ENCODE measurements at places on chromosomes 2 and 18.

DNA sequence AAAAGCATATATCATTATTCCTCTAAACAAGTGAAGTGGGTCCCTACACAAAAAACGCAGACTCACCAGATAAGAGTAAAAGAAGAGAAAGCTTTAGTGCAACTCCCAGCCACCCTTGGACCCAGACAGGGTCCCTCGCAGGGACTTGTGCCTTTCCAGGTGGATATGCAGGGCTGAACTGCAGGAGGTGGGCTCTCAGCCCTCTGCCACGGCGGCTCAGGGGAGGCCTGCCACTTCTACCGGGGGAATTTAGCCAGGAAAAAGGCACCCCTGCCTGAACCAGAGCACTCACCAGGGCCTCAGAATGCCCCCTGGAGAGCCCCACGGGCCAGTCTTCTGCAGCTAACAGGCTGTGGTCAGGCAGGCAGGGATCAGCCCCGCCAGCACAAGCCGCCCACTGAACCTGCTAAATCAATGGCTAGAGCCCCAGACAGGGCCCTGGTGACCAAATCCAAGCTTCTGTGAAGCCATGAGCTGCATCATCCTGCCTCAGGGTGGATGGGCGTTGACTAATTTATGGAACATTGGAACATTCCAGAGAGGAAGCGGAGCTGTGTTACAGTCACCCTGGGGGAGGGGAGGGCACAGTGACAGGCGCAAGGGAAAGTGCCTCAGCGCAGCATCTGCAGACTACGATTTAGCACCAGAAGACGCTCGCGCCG lies 209.3 kb downstream of the EIPR1 start:
- DNase-seq = no peak

- no peak for DNase-seq
Observed at GRCh38 chr2:234632527-234633391, 135.9 kb upstream of the ARL4C start.

DNA sequence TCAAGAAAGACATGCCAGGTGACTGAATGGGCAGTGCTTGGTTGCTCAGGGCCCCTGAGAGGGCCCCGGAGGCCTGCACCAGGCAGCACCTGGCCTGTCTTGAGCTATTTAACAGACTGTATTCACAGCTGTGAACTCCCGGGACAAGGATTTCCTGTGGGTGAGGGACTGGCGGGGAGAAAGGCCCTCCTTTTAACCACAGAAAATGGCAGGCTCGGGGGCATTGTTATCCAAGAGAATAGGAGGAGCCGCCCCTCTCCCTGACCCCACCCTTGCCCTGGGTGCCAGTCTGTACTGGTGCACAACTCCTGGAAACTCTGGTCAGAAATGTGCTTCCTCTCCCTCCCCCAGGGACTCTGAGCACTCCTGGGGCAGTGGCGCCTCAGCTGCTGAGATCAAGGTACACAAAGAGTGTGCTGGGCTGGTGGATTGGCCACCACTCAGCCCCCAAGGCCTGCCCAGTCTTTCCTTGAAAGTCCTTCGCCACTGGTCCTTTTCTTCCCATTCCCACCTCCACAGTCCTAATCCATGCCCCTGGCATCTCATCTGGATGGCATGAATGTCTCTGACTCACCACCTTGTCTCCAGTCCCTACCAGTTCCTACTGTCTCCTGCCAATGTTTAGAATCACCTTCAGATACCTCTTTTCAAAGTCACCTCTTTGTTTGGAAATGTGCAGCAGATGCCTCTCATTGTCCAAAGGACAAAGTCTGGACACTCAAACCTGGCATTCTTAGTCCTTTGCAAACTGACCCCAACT lies 19.6 kb upstream of the EPAS1 start:
- DNase-seq = no peak

- no peak for DNase-seq
Observed at GRCh38 chr2:224890372-224890771, 151.9 kb downstream of the DOCK10 start.

GRCh38 chr2:226048611-226049010 lies 649.1 kb downstream of the NYAP2 start:
- no peak for DNase-seq

- DNase-seq = no peak
Observed at GRCh38 chr18:10006311-10006893, 92.6 kb downstream of the VAPA start.

- peak; percentile 57 for DNase-seq
Observed at GRCh38 chr2:206584323-206585116, 57.8 kb upstream of the FAM237A start.

- DNase-seq = no peak
Observed at GRCh38 chr2:212117926-212118325, 420.7 kb downstream of the ERBB4 start.

GRCh38 chr2:28748941-28749340 lies 2.7 kb upstream of the PPP1CB start:
- no peak for DNase-seq

- peak; percentile 78 for DNase-seq
Observed at GRCh38 chr2:102736410-102737409, 25.1 kb upstream of the TMEM182 start.

GRCh38 chr2:119212139-119212800 lies 11.4 kb upstream of the STEAP3 start:
- DNase-seq = peak; percentile 22

GRCh38 chr2:1538663-1539062 lies 125.4 kb downstream of the TPO start:
- DNase-seq = no peak

- DNase-seq = no peak
Observed at GRCh38 chr2:237427769-237428506, 14.0 kb upstream of the COL6A3 start.

DNA sequence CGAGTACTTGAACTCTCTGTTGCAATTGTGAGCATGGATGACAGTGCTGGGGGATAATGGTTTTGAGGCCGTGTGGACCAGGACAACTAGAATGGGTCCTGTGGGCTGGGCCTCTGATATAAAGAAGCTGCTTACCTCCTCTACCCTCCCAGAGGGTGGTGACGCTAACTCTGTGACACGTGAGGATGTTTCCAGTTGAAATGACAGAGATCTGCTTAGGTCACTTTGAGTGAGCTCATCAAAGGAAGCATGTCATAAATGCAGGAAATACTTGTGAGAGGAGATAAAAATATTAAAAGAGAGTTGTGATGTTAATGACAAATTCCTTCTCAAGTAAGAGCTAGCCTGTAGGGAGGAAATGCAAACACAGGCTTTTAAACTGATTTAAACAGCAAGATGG lies 16.4 kb downstream of the RMC1 start:
- no peak for DNase-seq

DNA sequence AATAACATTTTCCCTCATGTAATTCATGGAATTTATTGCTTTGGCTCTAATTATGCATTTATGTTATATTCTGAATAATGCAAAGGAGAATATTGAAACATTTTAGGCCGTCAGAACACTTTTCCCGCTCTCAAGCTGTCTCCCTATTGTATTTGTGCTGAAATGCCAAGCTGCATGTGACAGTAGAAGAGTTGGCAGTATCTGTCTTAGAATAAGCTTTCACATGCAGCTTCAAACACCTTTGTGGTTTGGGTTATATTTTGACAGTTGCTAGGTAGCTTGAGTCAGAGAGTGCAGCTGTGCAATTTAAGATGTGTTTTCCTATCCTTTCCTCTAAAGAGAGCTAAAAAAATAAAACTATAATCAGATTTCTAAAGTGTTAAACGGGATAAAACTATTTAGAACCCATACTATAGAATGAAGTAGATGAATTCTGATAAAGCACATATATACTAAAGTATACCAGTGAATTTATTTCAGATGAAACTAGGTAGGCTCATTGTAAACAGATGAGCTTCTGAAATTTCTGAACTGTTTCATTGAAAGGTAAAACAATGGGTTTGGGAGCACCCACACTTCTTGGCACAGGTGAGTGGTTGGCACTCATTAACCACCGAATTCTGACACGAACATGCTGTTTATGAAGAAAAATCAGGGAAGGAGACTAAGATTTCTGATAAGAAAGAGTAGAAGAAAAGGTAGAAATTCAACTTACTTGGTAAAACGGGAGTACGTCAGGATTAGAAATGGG lies 43.4 kb downstream of the PLCL1 start:
- DNase-seq = peak; percentile 42

GRCh38 chr2:52386433-52387030 lies 1354.6 kb upstream of the NRXN1 start:
- no peak for DNase-seq

DNA sequence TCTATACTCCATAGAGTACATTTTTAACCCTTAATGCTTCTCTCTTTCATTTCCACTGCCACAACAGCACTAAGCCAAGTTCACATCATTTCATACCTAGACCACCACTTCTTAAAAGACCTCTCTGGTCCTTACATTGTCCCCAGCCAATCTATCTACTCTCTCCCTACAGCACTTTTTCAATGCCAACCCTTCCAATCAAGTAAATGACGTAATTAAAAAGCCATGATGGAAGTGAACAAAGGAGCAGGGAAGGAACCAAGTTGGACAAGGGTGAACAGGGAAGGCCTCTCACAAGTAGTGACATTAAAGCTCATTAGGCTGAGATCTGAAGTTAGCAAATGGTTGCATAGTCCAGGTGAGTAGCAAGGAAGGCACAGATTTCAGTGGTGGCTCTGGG lies 195.1 kb upstream of the CCDC150 start:
- no peak for DNase-seq

GRCh38 chr18:9708057-9708433 lies at the start of gene RAB31:
Gene RAB31, plus strand, starts transcription at chr18:9708301. Its CDS starts 105 bp downstream, at chr18:9708406.
- peak; percentile 83 for DNase-seq

GRCh38 chr2:216179015-216179414 lies 69.9 kb downstream of the XRCC5 start:
- DNase-seq = no peak

GRCh38 chr18:67621906-67622305 lies 105.4 kb upstream of the DSEL start:
- no peak for DNase-seq

- DNase-seq = no peak
Observed at GRCh38 chr2:21245565-21245964, 121.8 kb downstream of the TDRD15 start.

DNA sequence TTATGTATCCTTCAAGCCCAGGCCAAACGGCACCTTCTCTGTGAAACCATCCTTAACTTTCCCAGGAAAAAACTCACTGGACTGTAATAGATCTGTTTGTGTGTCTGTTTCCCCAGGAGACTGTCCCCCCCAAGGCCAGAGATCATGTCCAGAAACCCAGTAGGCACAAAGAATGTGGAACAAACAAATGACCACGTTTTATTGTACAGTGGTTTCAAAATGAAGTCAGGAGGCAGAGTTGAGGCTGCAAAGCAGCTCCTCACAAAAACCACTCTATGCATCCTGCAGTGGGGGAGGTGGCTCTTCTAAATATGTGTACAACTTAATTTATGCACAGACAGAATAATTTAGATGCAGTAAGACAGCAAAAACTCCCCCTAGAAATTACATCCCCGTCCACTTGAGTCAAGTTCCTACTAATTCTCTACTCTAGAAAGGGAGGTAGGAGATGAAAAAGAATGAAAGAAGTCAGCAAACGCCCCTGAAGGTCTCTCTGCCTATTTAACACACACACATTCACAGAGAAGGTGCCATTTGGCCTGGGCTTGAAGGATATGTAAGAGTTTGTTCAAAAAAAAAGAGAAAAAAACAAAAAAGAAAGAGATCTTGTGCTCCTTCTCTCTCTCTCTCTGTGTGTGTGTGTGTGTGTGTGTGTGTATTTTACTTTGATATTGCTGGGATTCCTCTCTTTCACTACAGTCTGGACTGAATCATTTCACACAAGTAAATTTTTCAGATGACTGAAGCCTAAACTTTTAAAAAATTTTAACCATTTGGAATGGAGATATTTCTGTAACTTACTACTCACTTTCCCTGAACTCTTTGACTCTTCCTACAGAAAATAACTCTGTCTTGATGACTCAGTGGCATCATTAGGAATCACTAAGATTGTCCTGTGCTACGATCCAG lies 19.5 kb downstream of the BCL2 start:
- no peak for DNase-seq

- DNase-seq = no peak
Observed at GRCh38 chr2:33788044-33788443, 188.9 kb upstream of the FAM98A start.

DNA sequence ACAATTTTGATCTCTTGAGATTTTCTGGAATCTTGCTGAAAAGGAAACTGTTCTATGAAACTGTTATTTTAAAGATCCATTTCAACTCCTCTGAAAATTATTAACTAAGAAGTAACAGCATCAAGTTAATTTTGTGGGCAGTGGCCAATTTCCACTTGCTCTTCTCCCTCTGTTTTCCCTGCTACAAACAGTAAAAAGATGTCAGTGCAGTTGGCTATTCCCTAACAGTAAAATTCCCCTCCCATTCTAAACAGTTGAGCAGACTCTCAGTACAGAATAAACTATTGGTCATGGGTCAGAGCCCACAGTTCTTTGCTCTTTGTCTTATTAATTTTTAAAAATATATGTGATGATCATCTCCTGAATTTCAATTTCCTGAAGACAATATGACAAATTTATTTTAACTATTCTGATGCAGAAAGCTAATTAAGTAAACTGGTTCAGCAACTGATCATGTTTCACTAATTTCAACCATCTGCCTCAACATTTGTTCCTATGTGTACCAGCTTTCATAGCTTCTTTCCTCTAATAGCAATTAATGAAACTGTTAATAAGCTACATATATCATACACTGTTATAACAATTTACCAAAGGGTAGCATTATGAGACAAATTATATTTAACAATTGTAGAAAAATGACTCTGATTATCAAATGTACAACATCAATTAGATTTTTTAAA lies 41.1 kb upstream of the GALNT5 start:
- no peak for DNase-seq

DNA sequence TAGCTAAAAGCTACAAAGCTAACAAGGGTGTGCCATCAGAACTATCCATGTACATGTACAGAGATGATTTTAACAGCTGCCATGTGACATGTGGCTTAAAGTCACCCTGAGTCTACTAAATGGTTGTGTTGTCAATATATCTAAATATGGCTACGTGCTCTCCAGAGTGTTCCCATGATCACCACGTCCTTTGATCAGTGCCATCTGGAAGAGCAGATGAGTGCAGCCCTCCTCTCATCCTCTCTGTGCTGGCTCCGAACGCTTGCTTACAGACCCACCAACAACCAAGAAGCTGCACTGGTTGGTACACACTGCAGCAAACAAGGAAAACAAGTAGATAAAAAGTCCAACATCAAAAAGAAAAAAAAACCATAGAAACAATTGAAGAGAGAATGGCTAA lies 88.6 kb upstream of the NARS1 start:
- DNase-seq = no peak

DNA sequence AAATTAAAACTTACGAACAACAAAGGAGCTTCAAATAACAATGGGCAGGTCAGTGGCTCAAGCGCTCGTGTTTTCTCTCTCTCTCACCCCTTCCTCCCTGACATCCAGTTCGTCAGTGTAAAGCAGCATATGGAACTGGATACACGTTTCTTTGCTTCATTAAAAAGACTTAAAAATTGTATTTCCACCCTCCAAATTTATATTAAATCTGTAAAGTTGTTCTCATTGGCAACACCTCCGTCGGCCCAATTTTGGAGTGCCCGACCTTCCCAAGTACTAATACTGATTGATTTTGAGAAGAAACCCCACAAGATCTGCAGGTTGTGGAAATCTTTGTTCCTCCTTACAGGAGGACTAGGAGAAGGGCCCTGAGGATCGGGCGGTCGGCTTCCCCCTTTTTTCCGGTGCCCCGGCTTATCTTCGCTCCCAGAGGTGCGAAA lies 2.2 kb downstream of the TBR1 start:
- DNase-seq = no peak

Data from head of caudate nucleus (tissue), 42 donors.